Fibroblast of skin of right quadriceps (primary cell): ENCODE measurements at places on chromosomes 1 and 21.

DNA sequence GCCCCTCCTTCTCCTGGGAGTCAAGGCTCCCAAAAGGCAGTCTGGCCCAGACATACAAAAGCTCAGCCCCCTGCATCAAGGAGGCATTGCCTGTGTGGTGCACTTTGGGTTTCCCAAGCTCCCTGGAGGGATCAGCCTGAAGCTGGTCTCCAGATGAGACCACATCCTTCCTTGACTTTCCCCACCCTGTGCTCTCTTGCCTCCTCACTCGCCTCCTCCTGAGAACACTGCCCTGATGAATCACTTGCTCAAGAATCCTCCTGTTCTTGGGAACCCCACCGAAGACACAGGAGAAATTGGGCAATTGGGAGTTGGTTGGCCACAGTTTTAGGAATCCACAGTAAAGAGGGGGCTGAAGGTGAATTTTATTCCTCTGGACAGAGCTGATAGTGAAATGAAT lies 34.8 kb upstream of the LYST start:
- DNase-seq = peak; percentile 76

- DNase-seq = no peak
These were observed 17.0 kb upstream of the SH2D2A start for GRCh38 chr1:156833603-156834002.

DNA sequence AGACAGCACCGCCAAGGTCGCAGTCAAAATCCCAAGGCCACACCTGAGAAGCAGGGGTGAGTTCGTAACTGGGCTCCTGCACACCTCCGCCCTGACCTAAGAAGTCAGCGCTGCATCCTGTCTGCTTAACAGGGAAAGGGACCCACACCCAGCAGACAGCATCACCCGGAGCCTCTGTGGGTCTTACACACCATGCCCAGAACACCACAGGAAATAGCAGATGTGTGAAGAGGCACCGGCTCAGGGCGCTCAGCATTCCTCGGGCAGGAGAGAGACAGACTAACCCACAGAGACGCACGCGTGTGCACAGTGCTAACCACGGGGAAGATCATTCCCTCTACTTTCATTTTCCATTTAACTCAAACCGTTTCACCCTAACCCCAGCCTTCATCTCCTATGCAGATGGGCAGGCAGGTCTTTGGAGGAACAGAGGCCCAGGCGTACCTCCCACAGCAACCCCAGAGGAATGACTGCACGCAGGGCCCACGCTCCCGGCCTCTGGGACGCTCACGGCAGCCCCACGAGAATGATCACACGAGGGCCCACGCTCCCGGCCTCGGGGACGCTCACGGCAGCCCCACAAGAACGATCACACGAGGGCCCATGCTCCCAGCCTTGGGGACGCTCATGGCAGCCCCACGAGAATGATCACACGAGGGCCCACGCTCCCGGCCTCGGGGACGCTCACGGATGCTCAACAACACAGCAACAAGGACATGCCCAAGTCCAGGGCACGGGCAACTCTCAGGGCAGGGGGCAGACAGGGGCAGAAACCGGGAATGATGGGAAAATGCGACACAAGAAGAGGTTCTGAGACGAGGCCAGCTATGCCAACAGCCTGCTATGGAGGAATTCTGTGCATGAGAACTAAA lies 20.9 kb downstream of the POFUT2 start:
- peak; percentile 39 for DNase-seq

DNA sequence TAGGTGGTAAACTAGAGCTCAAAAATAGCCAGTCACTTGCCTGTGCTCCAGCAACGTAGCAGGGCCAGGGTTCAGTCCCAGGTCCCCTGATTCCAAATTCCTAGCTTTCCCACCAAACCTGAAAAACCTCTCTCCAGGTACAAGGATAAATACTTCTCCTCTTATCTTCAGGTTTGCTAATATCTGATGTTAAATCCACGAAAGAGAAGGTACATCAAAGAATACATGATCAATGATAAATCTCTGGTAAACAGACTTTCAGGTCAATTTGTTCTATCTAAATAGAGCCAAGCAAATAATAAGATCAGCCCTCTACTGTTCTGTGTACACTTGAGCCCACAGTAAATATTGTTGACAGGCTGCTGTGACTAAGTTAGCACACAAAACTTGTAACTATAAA lies 52.1 kb upstream of the AKT3 start:
- no peak for DNase-seq

- DNase-seq = no peak
These were observed 142.5 kb downstream of the TRABD2B start for GRCh38 chr1:47854552-47855144.

- DNase-seq = no peak
These were observed 183.9 kb downstream of the C1orf94 start for GRCh38 chr1:34360574-34360973.

- DNase-seq = no peak
These were observed 453.1 kb upstream of the ZRANB2 start for GRCh38 chr1:71533950-71534349.

GRCh38 chr1:15156807-15157380 lies 3.3 kb downstream of the TMEM51 start:
- no peak for DNase-seq

- DNase-seq = no peak
These were observed 15.1 kb upstream of the TIPRL start for GRCh38 chr1:168163670-168164069.

DNA sequence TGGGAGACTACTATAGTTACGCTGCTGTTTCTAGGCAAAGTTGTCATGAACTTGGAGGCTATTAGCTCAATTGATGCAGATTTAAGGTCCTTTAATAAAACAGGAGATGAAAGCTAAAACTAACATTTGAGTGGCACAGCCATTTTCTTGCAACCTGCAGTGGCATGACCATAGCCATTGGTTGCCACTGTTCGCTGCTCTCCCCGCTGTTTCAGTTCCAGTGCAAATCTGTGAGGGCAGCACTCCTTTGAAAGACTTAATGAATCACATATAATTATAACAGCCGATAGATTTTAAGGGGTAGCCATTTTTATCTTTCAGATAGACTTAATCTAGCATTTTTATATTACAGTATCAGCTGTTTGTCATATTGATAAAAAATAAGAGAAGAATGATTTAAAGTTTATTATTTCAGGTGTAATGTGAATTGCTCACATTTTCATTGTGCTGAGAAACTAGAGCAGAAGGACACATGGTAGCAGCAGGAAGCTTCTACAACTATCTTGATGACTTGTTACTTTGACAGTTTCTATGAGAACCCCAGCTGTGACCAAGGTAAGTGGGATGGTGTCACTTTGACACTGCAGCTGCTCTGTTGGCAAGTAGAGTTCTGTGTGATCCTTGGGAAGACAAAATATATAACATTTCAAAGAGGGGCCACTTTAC lies 203.7 kb downstream of the PLA2G4A start:
- no peak for DNase-seq

- DNase-seq = peak; percentile 13
These were observed 24.7 kb downstream of the CYP2J2 start for GRCh38 chr1:59901770-59902388.

- no peak for DNase-seq
These were observed 24.8 kb upstream of the MYOCOS start for GRCh38 chr1:171597203-171597602.

DNA sequence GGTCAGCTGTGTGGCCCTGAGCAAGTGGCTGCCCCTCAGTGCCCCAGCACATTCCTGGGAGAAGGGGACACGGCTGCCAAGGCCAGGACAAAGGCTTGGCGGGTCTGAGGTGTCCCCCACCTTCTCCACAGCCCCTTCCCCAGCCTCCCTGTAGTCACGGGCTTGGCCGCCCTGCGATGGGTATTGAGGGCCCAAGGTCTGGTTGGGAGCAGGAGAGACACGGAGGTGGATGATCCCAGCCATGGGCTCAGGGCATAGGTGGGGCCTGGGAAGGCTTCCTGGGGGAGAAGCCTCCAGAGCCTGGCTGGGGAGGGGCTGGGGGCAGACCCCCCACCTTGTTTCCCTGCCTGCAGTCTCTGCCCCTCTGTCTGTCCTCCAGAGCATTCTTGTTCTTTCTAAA lies 27.0 kb downstream of the TTC39A start:
- DNase-seq = no peak

DNA sequence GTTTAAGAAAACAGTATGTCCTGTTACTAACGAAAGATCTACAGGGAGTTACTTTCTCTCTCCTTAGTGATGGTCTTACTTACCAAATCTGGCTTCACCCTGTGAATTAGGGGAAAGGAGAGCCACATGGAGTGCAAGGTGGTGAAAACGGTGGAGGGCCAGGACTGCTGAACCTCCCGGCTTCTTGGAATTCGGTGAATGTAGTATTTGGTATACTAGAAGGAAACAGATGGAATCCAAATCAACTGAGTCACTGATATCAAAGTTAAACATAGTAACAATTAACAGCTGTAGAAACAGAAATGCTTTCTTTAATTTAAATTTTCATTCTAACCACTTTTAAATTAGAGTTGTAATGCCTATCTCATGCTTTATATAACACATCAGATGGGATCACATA lies 45.7 kb downstream of the ALG14 start:
- peak; percentile 57 for DNase-seq

DNA sequence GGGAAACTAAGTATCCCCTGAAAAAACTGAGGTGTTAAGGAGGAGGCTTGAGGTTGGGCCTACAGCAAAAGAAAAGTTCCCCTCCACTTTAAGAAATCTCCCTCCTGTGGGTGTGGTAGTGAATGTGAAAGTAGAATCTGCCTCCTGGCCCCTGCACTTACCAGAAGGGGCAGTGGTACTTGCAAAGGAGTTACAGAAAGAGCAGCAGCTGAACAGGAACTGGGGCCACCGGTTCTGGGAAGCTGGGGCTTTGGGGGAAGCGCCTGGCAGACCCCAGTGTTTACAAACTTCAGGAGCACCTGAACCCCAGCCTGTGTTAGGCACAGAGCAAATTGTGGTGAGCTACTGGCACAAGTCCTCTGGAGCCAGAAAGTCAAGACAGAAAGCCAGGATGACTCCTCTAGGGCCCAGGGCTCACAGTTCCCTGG lies 250.2 kb upstream of the FGGY start:
- DNase-seq = no peak

GRCh38 chr1:215749414-215749813 lies 182.3 kb downstream of the KCTD3 start:
- peak; percentile 91 for DNase-seq

- no peak for DNase-seq
These were observed 257.7 kb upstream of the SGIP1 start for GRCh38 chr1:66276218-66276617.

DNA sequence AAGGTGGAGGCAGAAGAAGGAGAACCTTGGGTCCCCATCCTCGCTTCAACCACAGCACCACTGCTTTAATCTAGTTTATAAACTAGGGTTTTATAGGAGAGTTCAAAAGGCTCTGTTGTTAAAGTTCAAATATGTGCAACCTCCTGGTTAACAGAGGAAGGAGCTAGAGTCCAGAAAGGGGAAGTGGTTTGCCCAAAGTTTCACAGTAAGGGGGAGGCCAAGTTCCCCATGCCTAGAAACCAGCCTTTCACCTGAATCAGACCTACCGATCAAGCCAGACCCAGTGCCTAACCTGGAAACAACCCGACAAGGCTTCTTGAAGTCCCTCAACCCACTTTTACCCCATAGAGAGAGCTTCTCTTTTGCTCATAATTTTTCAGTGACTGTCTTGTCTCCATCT lies 106.5 kb downstream of the PLPP3 start:
- no peak for DNase-seq

- no peak for DNase-seq
These were observed 14.4 kb upstream of the TP53BP2 start for GRCh38 chr1:223860051-223860622.

GRCh38 chr1:57623039-57623790 lies 199.4 kb upstream of the DAB1 start:
- peak; percentile 59 for DNase-seq

- no peak for DNase-seq
These were observed 55.2 kb downstream of the SASS6 start for GRCh38 chr1:100077531-100077930.

- no peak for DNase-seq
These were observed 3.1 kb downstream of the LORICRIN start for GRCh38 chr1:153262462-153263157.
